ENCODE measurements at places on chromosomes 3 and 15. TPM values are rescaled to one million over a fixed set of nuclear protein-coding genes. Genes with fewer than 3 reads are reported as not detected.

GRCh38 chr15:69161079-69161877, 843 bp downstream of the GLCE start:
- H3K27ac ChIP-seq = peak overlapping the region; percentile 79
- H3K4me1 ChIP-seq = peaks cover 11% of the 10 kb centered on the region
- peak overlapping the region; percentile 90 for H3K4me3 ChIP-seq
- H3K36me3 ChIP-seq = no peaks in the 10 kb centered on the region

DNA sequence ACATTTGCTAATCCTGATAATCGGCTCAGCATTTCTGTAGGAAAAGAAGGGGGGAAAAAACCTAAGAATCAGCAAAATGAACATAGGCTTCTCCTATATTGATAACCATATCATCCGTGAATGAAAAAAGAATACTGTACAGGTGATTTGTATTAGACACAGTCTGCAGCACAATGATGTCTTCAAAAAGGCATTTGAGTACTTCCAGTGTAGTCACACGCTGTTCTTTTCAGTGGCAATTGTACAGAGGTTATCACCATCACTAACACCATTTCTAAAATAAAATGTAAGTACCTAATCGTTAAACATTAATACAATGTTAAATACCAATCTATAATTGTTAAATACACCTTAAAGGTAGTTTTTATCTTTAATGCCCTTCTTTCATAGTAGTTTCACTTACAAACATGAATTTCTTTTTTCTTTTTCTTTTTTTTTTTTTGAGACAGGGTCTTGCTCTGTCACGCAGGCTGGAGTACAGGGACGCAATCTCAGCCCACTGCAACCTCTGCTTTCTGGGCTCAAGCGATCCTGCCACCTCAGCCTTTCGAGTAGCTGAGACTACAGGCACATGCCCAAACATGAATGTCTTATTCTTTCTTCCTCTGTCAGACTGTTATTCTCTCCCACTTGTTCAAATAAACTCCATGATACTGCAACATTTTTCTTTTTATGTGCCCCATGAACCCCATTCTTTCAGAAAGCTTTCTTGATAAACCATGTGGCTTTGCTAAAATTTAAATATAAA, 18.4 kb downstream of the GOLGB1 start:
- H3K36me3 ChIP-seq = peaks cover 45% of the 10 kb centered on the region
- H3K27me3 ChIP-seq = no peaks in the 10 kb centered on the region
- H3K4me1 ChIP-seq = no peaks in the 10 kb centered on the region
- DNase-seq = no peak
- H3K4me3 ChIP-seq = no peak overlapping the region

- no peaks in the 10 kb centered on the region for H3K4me1 ChIP-seq
- H3K27ac ChIP-seq = no peak overlapping the region
- DNase-seq = no peak
- no peaks in the 10 kb centered on the region for H3K27me3 ChIP-seq
Measured at GRCh38 chr3:90015688-90016356, 908.4 kb downstream of the EPHA3 start.

Gene GOLGA6L9
- total RNA-seq = 3.5 TPM

Gene ITIH1
- total RNA-seq = 1.8 TPM

- H3K36me3 ChIP-seq = no peaks in the 10 kb centered on the region
- H3K4me3 ChIP-seq = no peak overlapping the region
- H3K4me1 ChIP-seq = peaks cover 28% of the 10 kb centered on the region
- no peak overlapping the region for H3K27ac ChIP-seq
- DNase-seq = no peak
- no peaks in the 10 kb centered on the region for H3K27me3 ChIP-seq
Measured at GRCh38 chr3:98568402-98568801, 25.0 kb downstream of the CPOX start.

- H3K4me3 ChIP-seq = no peak overlapping the region
- no peaks in the 10 kb centered on the region for H3K27me3 ChIP-seq
- H3K27ac ChIP-seq = peak overlapping the region; percentile 58
- peaks cover 99% of the 10 kb centered on the region for H3K4me1 ChIP-seq
Measured at GRCh38 chr15:74396146-74396438, 28.6 kb upstream of the CYP11A1 start.

Gene LRRC31
- total RNA-seq = 0.16 TPM

Gene IL20RB
- 0.65 TPM for total RNA-seq

- no peaks in the 10 kb centered on the region for H3K4me1 ChIP-seq
- H3K4me3 ChIP-seq = no peak overlapping the region
- H3K27ac ChIP-seq = no peak overlapping the region
- no peaks in the 10 kb centered on the region for H3K27me3 ChIP-seq
- no peaks in the 10 kb centered on the region for H3K36me3 ChIP-seq
- DNase-seq = no peak
Measured at GRCh38 chr3:146638718-146639117, 33.6 kb upstream of the PLSCR5 start.

- H3K4me1 ChIP-seq = no peaks in the 10 kb centered on the region
- H3K27me3 ChIP-seq = peaks cover 77% of the 10 kb centered on the region
Measured at GRCh38 chr15:74269362-74270035, 33.4 kb downstream of the CCDC33 start.

- H3K36me3 ChIP-seq = no peaks in the 10 kb centered on the region
- no peak for DNase-seq
- no peak overlapping the region for H3K4me3 ChIP-seq
- H3K27ac ChIP-seq = no peak overlapping the region
Measured at GRCh38 chr3:55406696-55407425, 80.2 kb downstream of the WNT5A start.

- H3K27ac ChIP-seq = peak overlapping the region; percentile 99
- H3K36me3 ChIP-seq = no peaks in the 10 kb centered on the region
- DNase-seq = peak; percentile 96
- H3K4me3 ChIP-seq = peak overlapping the region; percentile 66
Measured at GRCh38 chr3:20040548-20041196, 426 bp downstream of the KAT2B start.

DNA sequence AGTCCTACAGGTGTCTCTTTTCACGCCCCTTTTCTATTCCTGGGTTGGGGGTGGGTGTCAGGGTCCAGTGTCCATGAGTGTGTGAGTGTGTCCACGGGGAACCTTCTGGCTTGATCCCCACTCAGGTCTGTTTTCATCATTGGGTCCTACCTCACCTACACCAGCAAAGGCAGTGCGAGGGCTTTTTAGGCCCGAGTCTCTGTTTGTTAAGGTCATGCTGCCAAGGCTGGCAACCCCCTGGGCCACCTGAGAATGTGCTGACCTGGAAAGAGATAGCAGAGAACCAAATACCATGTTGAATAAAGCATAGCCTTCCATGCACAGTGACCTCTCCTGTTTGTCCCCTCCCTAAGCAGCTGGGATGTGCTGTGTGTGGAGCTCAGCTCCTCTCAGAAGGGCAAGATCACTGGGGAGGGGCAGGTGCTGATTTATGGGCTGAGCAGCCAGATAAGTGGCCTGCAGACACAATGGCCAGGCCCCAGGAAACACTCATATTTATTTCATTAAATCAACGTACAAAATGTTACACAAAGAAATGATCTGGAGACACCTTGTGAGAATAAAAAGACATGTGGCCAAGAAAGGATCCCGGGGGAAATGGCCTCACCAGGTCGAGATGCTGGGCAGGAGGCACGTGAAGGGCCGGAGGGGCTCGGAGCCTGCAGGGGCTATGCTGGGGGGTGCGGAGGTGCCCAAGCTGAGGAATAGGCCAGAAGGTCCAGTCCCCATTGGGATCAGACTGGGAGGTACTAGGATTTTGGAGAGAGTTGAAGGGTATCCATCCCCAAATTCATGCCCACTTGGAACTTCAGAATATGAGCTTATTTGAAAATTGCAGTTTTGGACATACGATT, 36.1 kb downstream of the RAB6B start:
- peaks cover 6% of the 10 kb centered on the region for H3K4me1 ChIP-seq
- no peak overlapping the region for H3K27ac ChIP-seq
- no peak overlapping the region for H3K4me3 ChIP-seq
- H3K36me3 ChIP-seq = no peaks in the 10 kb centered on the region
- no peaks in the 10 kb centered on the region for H3K27me3 ChIP-seq

- H3K36me3 ChIP-seq = no peaks in the 10 kb centered on the region
- DNase-seq = no peak
- H3K4me1 ChIP-seq = peaks cover 12% of the 10 kb centered on the region
- H3K27me3 ChIP-seq = no peaks in the 10 kb centered on the region
Measured at GRCh38 chr15:59536553-59536952, 75.0 kb upstream of the GCNT3 start.

DNA sequence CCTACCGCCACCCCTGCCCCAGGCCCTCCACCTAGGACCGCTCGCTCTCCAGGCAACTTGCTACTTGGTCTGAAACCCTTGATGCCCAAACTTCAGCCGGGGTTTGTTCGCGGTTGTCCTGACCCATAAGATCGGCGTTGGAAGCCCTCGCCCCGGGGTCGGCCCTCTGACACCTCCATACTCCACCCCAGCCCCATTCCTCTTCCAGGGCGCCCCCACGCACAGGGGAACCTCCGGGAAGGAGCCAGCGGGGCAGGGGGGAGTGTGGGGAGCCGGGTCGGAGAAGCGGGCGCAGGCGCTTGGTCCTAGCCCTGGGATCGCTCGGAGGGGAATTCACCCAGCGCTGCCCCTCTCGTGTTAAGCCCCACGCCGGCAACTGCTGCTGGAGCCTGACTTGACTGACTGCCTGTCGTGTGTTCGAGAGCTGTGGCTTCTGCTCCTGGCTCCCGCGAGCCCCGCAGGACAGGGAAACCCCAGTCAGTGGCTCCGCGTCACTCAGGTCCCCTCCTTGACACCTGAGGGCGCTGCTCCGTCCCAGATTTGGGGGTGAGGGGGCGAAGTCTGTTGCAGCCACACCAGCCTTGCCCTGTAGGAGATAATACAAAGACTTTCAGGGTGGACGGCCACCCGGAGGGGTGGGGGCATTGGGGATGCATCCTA, 675 bp downstream of the RYR3 start:
- no peaks in the 10 kb centered on the region for H3K36me3 ChIP-seq
- DNase-seq = no peak
- H3K4me1 ChIP-seq = peaks cover 14% of the 10 kb centered on the region
- peak overlapping the region; percentile 37 for H3K4me3 ChIP-seq
- no peak overlapping the region for H3K27ac ChIP-seq

Gene NRROS
- total RNA-seq = 33.8 TPM

DNA sequence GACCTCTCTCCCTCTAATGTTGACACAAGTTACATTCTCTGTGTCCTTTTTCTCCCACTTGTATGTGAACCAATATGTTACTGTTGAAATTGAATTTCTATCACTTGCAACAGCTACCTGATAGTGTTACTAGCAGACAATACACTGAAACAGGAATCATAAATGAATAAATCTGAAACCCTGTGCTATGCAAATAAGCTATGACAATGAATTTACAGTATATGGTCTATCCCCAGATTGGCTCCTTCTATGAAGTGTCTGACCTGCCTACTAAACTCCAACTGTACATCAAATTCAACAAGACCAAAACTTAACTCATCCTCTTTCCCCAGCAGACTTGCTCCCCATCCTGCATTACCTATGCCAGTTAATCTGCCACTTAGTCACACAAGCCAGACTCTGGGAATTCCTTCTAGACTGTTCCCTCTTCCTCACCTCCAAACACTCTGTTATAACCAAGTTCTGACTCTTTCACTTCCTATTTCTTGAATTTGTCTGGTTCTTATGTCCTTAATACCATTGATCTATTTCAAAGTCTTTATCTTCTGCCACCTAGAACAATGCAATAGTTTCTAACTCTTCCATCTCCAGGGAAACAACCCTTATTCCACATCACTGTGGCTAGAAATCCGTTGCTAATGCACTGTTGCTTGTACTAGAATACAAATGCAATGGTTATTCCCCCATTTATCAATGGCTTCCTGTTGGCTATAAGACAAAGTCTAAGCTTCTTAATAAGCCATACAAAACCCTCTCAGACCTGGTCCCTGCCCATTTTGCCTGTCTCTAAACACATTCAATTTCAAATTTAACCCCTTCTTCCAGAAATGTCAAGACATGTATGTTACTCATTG, 13.4 kb upstream of the ZNF639 start:
- H3K4me3 ChIP-seq = no peak overlapping the region
- no peaks in the 10 kb centered on the region for H3K27me3 ChIP-seq
- no peaks in the 10 kb centered on the region for H3K36me3 ChIP-seq
- DNase-seq = no peak

DNA sequence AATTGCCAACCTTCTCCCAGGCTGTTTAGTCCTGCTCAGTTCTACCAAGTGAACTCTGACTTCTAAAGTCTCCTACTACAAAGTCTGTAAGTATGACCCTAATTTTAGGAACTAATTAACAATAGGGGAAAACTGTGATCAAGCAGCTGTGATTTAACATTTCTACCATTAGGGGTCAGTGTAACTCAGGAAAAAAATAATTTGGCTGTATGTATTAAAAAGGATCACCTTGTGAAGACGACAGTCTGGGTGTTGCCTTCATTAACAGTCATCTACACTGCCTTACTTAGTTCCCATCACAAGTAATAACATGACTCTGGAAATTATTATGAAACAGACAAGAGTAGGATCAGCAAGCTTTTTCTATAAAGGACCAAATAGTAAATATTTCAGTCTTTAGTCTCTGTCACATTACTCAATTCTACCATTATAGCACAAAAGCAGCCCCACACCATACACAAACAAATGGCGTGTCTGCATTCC, 4.2 kb upstream of the NPHP3 start:
- DNase-seq = no peak
- H3K27ac ChIP-seq = no peak overlapping the region
- H3K27me3 ChIP-seq = no peaks in the 10 kb centered on the region
- H3K36me3 ChIP-seq = no peaks in the 10 kb centered on the region
- peaks cover 8% of the 10 kb centered on the region for H3K4me1 ChIP-seq

DNA sequence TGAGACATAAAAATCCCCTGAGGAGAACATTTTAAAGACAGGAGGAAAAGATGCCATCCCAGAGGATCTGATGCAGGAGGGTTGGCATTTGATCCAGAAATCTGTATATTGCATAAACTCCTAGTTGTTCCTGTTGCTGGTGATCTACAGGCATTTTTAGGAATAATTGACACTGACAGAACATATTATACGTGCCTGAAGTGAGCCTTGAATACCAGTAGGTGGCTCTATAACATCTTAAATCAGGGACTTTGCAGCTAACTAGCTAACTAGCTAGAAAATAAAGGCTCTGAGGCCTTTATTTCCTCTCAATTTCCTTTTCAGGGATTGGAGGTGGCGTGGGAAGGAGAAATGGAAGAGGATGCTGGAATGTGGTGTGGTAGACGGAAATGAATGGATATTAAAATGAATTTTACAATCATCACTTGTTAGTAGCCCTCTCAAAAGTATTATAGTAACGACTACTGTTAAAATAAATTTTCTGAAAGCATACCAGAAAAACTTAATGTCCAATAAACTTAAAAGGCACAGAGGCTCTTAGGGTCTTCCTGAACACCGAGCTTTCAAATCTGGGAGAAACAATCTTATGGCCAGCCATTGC, 73.8 kb upstream of the ZBED2 start:
- DNase-seq = no peak
- H3K27ac ChIP-seq = no peak overlapping the region
- no peak overlapping the region for H3K4me3 ChIP-seq
- no peaks in the 10 kb centered on the region for H3K36me3 ChIP-seq

Gene MCTP2
- total RNA-seq = 102 TPM

GRCh38 chr15:74906067-74906449, 593 bp downstream of the FAM219B start:
- no peaks in the 10 kb centered on the region for H3K27me3 ChIP-seq
- peaks cover 49% of the 10 kb centered on the region for H3K4me1 ChIP-seq
- peaks cover 29% of the 10 kb centered on the region for H3K36me3 ChIP-seq
- DNase-seq = peak; percentile 22
- H3K4me3 ChIP-seq = peak overlapping the region; percentile 89

Measured in spleen (tissue), 13 donors.